GM12878 (cell line): ENCODE measurements at places on chromosomes 2 and 18. TPM values are rescaled to one million over a fixed set of nuclear protein-coding genes. Genes with fewer than 3 reads are reported as not detected.

DNA sequence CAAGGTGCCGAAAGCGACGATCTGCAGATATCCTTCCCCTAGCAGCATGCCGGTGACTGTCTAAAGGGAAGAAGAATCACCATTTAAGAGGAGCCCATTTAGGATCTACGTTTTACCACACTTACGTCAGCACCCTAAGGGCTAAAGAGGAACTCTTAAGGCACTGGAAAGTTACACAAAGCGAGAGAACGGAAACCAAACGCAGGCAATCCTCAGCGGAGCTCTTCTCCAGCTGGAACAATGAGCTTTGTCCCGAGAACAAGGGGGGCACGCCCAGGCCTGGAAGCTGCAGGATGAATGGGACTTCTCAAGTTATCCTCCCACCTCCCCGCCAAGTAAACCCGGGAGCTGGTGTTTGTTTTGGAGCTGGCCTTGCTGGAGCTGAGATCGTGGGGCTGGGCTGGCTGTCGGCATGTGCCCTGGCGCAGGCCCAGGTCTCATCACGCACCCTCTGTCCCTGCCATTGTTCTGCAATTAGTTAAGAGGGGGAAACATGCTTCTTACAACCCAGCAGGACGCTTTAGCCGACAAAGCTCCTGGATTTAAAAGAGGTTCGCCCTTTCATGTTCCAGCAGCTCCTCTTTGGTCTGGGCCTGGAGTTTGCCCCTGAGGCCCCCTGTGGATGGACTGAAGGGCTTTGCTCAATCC lies 36.4 kb downstream of the PXDN start:
- DNase-seq, result no peak

- no peak for DNase-seq
Observed at GRCh38 chr2:120422465-120423160, 76.7 kb downstream of the INHBB start.

- no peak for DNase-seq
Observed at GRCh38 chr2:161415987-161416707, at the start of gene TBR1. Gene TBR1 (plus strand): TSS chr2:161416297. CDS start chr2:161416411, 114 bp downstream.

GRCh38 chr2:239489481-239489880 lies 88.7 kb upstream of the HDAC4 start:
- no peak for DNase-seq

DNA sequence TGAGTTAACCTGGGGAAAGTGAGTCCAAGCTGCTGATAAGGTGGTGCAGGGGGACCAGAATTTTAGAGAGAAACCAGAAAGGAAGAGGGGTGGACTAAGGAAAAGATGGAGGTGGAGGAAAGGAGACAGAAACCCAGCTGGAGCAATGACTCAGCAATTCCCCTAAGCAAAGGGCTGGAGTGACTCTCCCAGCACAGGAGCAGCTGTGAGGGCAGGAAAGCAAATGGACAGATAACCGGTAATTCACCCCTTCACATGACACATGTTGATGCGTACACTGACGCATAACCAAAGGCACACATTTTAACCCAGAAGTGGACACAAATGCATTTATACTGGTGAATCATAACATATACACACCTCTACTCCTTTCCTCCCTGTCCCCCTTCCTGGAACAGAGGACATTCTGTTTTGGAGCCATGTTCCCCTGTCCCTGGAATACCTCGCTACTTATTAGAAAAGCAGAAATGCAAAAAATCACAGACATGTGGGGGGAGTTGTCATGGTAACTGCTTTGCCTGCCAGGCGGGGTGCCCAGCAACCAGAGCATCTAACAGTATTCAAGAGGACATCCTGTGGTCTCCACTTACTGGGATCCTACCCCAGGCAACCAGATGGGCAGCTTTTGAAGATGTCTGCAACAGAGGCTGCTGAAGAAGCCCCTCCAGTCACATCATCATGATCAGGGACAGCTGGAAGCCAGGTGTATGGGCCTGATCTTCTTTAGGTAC lies 4.7 kb downstream of the CDK5R2 start:
- DNase-seq, result no peak

Gene LIMS2
- polyA plus RNA-seq, result 0.14 and 0.64 TPM in 2 replicates

- DNase-seq, result no peak
Observed at GRCh38 chr2:140526575-140526974, 1604.2 kb downstream of the LRP1B start.

DNA sequence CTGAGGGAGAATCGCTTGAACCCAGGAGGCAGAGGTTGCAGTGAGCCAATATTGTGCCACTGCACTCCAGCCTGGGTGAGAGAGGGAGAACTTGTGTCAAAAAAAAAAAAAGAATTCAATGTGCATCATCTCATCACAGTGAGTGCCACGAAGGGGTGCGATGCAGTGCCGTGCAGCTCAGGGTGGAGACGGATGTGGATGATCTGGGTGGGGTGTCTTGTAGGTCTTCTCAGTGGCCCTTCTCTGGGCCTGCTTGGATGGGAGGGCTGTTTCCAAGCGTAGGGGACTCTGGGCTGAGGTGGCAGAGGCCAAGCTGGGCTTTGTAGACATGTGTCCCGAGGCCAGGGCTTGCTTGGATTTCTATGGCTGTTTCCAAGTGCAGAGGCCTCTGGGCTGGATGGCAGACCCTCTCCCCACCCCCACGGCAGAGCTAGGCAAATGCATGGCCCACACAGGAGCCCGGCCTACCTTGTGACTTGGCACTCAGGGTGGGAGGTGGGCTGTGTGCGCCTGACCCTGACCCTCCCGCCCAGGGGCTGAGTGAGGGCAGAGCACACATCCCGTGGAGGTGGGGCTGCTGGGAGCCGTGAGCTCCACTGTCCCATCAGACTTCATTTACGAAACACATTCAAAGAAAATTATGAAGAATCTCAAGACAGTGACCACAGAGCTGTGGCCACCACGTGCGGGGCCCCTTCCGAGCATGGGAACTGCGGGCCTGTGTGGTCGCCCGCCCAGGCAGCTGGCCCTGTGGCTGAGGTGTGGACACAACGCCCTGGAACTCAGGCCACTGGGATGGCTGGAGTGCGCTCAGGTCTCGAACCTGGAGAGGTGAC lies 76.4 kb downstream of the ASB1 start:
- DNase-seq, result no peak

DNA sequence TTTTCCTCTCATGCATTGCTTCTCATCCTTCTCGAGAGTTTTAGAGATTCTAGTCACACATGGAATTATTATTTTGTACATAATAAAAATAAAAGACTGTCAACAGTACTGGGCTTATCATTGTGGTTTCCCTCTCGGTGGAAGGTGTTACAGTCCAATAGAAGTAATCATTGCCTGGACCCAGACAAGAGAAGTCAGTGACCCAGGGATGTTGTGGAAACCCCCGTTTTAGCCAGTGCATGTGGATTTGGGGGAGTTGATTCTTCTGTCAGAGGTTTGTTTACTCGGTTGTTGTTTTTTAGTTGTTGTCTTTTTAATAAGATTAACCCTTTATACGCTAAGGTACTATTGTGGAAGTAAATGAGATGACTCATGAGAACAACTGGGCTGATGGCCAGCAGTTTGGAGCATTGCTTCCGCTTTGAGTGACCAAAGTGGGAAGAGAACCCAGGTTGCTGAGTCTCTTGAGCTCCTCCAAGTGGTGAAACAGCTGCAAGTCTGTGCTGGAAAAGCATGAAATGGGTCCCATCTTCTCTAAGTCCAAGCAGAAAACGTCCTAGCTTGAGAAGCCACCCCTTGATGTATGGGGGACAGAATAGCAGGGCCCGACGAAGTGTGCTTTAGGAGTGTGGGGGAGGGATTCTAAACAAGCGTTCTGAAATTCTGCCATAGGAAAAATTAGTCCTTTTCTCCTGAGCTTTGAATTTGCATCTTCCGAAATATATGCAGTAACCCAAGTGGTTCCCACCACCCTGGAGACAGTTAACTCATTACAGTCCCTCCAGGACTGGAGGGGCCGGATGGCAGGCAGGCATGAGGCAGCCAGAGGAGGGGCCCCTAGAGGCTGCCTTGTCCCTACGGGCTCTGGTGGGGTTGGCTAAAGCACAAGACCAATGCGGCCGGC lies 61.8 kb upstream of the GPR45 start:
- no peak for DNase-seq

Gene TTR
- polyA plus RNA-seq, result not detected in 2 replicates

GRCh38 chr2:10935953-10936942 lies 24.5 kb downstream of the KCNF1 start:
- DNase-seq, result no peak
